ENCODE measurements at places on chromosomes 6 and 20.

- DNase-seq: no peak
These were observed 46.8 kb downstream of the SUN5 start for GRCh38 chr20:32957459-32957858.

DNA sequence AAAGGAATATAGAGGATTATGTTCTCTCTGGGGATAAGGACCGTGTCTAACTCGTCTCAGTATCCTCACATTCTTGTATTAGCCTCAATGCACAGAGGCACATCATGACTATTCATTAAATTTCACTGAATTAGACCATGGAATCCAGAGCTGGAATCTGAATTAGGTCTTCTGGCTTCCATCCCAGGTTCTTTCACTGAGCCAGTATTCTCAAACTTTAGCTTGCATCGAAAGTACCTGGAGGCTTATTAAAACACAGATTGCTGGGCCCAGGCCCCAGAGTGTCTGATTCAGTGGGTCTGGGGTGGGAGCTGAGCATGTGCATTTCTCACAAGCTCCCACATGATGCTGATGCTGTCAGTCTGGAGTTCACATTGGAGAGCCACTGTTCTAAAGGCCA, 142.0 kb downstream of the UST start:
- DNase-seq: no peak

DNA sequence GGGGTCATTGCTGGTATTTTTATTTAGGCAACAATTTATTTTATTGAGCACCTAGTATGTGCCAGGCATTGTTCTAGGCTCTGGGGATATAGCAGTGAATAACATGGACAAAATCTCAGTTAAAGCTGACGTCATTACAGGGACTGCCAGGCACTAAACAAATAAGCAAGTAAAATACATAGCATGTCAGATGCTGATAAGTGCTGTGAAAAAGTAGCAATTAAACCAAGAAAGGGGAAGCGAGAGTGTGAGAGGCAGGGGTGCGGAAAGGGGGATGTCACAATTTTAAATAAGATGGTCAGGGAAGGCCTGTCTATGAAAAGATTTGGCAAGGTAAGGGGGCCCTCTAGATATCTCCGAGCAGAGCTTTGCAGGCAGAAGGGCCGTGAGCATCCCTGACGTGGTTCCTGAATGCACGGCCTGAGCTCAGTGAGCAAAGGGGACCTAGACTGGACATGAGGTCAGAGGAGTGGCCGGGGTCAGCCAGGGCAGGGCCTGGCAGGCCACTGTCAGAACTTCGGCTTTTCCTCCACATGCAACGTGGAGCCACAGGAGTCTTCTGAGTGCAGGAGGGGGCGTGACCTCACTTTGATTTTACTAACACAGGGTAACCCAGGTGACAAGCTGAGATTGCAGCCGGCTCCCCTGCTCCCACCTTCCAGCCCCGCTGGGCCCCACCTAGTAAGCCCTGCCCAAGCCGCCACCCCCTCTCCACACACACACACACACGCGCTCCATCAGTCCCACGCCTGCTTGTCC, 24.2 kb upstream of the SIRPA start:
- no peak for DNase-seq

- no peak for DNase-seq
These were observed 318.7 kb downstream of the RFPL4B start for GRCh38 chr6:112665815-112666214.

DNA sequence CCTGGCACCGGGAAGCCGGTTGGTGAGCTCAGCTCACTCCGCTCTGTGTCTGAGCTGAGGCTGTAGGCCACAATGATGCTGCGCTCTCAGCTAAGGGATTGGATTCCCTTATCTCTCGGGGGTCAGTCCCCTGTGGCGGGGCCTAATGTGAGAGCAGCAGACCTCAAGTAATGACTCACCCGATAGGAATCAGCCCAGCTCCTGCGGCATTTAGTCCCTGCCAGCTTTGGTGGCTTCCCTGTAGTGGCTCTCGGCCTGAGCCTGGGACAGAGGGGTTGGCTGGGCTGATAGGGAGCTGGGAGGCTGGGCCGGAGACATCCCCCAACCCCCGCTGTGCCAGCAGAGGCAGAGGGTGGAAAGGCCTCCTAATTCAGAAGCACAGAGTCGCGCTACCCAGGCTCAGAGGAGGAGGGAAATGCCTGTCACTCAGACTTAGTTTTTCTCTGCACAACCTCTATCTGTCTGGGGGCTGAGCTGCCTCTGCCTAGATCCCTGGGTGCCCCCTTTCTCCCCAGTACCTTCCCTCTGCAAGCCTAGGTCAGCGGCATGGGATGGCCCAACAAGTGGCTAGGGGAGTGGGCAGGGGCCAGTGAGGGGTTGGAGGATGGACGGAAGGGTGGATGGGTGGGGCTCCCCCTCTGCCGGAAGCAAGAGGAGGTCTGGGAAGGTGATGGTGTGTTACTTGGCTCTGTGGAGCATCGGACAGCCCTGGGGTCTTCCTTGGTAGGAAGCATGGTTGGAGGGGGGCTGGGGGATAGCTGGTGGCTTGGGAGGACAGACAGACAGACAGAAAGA, 92.2 kb downstream of the CDH22 start:
- DNase-seq: no peak

- no peak for DNase-seq
These were observed 32.6 kb upstream of the NRSN1 start for GRCh38 chr6:24093381-24093780.

GRCh38 chr6:5997420-5997987, 9.2 kb downstream of the NRN1 start:
- DNase-seq: no peak

- no peak for DNase-seq
These were observed 13.1 kb downstream of the KCNS1 start for GRCh38 chr20:45087814-45088213.

- no peak for DNase-seq
These were observed 204.5 kb downstream of the ERMARD start for GRCh38 chr6:169955731-169956437.

DNA sequence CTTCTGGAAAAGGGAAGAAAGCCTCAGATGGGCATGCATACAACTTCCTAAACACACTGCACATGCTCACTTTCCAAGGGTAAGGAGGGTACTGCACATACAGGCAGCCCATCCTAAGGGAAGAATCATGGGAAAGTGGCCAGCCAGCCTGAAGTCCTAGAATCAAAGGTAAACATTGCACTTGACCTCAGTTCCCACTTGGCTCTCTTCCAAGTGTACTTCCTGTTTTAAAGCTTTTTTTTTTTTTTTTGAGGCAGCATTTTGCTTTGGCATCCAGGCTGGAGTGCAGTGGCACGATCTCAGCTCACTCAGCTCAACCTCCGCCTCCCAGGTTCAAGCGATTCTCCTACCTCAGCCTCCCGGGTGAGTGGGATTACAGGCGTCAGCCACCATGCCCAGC, 225.3 kb upstream of the EPHA7 start:
- DNase-seq: no peak

DNA sequence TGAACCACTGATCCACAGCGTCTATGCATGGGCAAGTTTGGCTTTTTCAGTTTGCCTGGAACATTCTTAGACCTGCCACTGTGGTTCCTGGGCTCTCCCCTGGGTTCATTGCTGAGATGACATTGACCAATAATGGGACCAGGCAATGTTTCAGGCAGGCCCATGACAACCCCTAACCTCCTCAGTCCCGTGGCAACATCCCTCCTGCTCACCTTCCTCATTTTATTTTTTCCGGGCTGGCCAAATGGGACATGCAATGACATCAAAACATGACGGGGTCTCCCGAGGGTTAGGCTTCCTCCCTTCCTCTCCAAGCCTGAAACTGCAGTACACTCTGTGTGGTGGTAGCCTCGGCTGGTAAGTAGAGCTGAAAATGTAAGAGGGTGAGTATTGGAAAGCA, 234.0 kb upstream of the RREB1 start:
- no peak for DNase-seq

DNA sequence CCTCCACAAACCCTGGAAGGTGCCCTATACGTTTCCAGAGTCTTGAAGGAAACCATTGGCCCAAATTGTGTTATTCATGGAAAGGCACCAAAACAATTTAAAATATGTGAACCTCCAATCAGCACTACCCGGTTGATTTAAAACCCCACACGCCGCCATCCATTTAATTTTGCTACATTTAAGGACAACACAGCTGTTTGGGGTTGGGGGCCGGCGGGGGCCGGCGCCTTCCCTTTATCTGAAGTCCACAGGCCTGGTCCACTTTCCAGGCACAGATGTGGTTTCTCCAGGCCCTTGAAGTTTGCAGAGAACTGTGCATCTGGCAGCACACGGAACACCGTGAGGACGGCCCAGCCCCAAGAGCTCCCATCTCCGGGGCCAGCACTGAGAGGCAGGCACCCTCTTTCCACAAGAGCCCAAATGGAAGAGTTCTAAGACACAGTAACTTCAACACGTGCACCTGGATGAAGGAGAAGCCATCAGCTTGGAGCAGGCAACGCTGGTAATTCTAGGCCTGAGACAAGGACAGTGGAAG, 16.8 kb upstream of the FRMD1 start:
- DNase-seq: no peak

GRCh38 chr6:157726892-157727628, 96.0 kb upstream of the SNX9 start:
- DNase-seq: no peak

DNA sequence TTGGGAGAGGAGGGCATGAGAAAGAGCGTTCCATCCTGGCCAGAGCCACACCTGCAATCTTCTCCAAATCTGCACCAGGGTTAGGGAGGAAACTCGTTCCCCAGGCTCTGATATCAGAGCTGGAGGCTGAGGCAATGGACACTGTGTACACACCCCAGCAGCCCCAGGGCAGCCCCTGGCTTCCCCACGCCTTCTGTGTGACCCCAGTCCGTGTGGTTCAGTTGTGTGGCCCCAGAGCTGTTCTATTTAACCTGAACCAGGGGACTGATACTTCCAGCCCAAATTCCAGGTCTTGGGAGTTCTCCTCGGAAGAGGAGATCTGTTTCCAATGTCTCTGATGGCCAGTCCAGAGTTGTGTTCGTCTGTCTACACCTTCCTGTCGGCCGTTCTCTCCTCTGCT, 242.6 kb upstream of the EXOC2 start:
- DNase-seq: no peak

DNA sequence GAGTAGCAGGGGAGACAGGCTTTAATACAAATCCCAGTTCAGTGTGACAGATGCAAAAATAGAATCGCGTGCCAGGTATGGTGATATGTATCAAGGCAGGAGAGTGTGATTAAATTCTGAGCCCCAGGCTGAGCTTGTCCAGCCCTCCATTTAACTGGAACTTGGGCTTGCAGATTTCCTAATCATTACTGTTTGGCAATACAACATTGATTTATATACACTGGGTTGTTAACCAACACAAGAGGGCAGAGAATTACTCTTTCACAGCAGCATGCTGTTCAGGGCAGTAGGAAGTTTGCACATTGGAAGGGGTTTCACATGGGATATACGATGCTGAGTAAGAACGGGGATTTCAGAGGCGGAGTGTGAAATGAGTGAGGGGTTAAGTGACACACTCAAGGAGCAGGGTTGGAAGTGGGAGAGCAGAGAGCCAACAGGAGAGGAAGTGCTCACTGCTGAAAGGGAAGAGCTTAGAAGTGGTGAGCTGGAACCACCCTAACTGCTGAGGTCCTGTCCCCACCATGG, 70.8 kb upstream of the ATXN1 start:
- no peak for DNase-seq

GRCh38 chr6:36984581-36985416, 1.2 kb downstream of the MTCH1 start:
- DNase-seq: no peak

DNA sequence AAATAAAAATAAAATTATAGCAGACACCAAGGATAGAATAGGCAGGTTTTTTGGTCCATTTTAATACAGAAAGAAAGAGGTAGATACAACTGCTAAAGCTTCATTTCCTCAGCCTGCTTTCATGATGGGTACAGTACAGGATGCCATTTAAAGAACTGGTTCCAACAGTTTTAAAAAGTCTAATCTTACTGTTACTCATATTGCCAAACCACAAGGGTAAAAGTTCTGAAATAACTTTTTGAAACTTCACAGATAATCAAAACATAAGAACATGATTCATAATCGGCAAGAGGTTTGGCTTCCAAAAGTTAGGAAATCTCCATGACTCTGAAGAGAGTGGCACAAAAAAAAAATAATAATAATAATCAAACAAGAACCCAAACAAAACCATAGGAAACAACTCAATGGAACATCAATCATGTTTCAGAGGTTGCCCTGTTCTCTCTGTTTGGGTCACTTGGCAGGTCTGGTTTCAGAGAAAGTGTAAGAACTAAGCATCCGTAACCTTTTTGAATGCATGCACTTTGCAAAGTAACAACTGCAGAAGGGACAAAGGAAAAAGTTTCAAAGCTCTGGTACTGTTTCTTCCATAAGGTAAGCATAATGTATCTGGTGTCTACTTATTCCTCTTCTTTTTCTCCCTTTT, 79.7 kb downstream of the SMLR1 start:
- DNase-seq: no peak

All from effector memory CD8-positive, alpha-beta T cell (primary cell).